ENCODE measurements at places on chromosomes 7 and 10. TPM values are rescaled to one million over a fixed set of nuclear protein-coding genes. Genes with fewer than 3 reads are reported as not detected.

DNA sequence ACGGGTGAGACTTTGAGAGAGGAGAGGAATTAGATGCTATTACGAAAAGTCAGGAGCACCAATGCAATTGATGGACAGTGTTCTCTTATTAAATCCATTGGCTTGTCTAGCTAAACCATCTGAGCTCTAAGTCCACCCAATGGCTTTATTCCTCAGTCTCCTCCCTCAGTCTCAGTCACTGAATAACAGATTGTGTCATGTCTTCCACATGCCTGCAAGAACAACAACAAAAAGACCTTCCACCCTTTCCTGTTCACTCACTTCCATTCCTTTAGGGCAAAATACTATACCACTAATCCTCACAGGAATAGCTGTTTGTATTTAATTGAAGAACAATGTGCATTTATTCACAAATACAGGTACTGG lies 154.8 kb upstream of the LAMB4 start:
- no peaks in the 10 kb centered on the region for H3K4me1 ChIP-seq
- no peak overlapping the region for H3K27ac ChIP-seq
- no peaks in the 10 kb centered on the region for H3K36me3 ChIP-seq
- H3K27me3 ChIP-seq = no peaks in the 10 kb centered on the region
- no peak for DNase-seq

GRCh38 chr7:105296491-105296890 lies 92.2 kb downstream of the SRPK2 start:
- H3K36me3 ChIP-seq = no peaks in the 10 kb centered on the region
- H3K4me1 ChIP-seq = no peaks in the 10 kb centered on the region
- no peaks in the 10 kb centered on the region for H3K27me3 ChIP-seq
- H3K27ac ChIP-seq = no peak overlapping the region
- no peak for DNase-seq

GRCh38 chr10:106242301-106242700 lies 922.2 kb downstream of the SORCS1 start:
- no peaks in the 10 kb centered on the region for H3K27me3 ChIP-seq
- no peaks in the 10 kb centered on the region for H3K4me1 ChIP-seq
- H3K27ac ChIP-seq = no peak overlapping the region
- DNase-seq = no peak
- H3K36me3 ChIP-seq = no peaks in the 10 kb centered on the region

DNA sequence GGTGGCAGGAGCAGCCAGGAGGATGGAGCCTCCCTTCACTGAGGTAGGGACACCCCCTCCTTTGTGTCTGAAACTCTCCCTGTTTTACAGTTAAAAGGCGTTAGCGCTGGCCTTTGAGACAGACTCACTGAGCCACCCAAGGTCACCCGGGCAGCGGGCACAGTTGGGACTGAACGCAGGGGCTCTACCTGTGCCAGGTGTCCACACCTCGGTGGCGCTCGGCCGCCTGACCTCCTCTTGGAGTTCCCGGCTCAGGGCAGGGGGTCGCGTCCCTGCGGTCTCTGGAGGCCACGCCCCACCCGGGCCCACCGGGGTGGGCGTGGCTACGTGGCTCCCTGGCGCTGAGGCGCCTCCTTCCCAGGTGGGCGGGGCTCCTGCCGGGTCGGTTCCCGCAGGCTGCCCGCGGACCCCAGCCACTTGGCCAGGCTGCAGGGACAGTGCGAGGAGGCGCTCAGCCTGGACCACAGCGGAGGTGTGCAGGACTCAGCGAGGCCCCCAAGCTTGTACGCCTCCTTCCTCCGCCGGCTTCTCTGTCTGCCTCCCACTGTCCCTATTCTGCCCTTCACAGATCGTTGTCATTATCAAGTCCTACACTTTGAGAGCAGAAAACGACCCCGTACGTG lies 39.9 kb upstream of the LEP start:
- peak overlapping the region; percentile 11 for H3K4me3 ChIP-seq
- peaks cover 14% of the 10 kb centered on the region for H3K27me3 ChIP-seq
- no peaks in the 10 kb centered on the region for H3K36me3 ChIP-seq
- no peak overlapping the region for H3K27ac ChIP-seq

GRCh38 chr7:100024020-100024619 lies 8.7 kb downstream of the ZKSCAN1 start:
- no peaks in the 10 kb centered on the region for H3K27me3 ChIP-seq
- DNase-seq = no peak
- H3K36me3 ChIP-seq = peaks cover 46% of the 10 kb centered on the region
- H3K27ac ChIP-seq = no peak overlapping the region

GRCh38 chr7:31186202-31186601 lies 134.1 kb downstream of the ADCYAP1R1 start:
- H3K36me3 ChIP-seq = no peaks in the 10 kb centered on the region
- DNase-seq = no peak
- no peak overlapping the region for H3K27ac ChIP-seq
- H3K27me3 ChIP-seq = no peaks in the 10 kb centered on the region

GRCh38 chr10:105023211-105024111 lies 382.4 kb downstream of the SORCS3 start:
- H3K27ac ChIP-seq = no peak overlapping the region
- H3K36me3 ChIP-seq = no peaks in the 10 kb centered on the region
- DNase-seq = no peak
- H3K27me3 ChIP-seq = no peaks in the 10 kb centered on the region
- H3K4me1 ChIP-seq = no peaks in the 10 kb centered on the region
- no peak overlapping the region for H3K4me3 ChIP-seq

Gene ZNF25
- 12.6 TPM for total RNA-seq

Gene SLC13A1
- total RNA-seq = not detected

Gene RPEL1
- total RNA-seq = not detected

All from right atrium auricular region (tissue), 2 donors.